HCEC 1CT (cell line): ENCODE measurements at places on chromosomes 3 and 15.

DNA sequence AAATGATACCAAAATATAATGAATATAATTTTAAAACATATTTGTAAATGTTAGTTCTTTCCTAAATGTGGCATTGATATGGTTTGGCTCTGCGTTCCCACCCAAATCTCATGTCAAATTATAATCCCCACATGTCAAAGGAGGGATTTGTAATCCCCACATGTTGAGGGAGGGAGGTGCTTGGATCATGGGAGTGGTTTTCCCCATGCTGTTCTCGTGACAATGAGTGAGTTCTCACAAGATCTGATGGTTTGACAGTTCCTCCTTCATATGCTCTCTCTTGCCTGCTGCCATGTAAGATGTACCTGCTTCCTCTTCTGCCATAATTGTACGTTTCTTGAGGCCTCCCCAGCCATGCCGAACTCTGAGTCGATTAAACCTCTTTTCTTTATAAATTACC lies 12.0 kb downstream of the CGGBP1 start:
- DNase-seq, result no peak

GRCh38 chr3:149969110-149969939 lies 1.4 kb downstream of the PFN2 start:
- peak; percentile 86 for DNase-seq

DNA sequence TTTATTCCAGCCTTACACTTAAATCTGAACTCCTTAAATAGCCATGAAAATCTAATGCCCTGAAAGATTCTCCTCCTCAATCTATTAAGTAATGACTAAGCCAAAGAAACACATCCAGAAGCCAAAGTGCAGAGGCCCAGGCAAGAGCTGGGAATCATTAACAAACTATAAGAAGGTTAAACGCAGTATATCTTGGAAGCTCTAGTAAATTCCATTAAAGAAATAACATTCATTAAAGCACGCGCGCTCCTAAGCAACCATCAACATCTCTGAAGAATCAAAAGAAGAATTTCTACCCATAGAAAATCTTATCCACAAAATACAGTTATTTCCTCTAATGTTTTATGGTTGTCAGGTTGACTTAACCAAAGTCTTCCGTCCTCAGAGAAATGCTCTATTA lies 29.5 kb downstream of the MB21D2 start:
- DNase-seq, result no peak

- no peak for DNase-seq
Observed at GRCh38 chr15:76871930-76872329, 33.2 kb downstream of the SCAPER start.

DNA sequence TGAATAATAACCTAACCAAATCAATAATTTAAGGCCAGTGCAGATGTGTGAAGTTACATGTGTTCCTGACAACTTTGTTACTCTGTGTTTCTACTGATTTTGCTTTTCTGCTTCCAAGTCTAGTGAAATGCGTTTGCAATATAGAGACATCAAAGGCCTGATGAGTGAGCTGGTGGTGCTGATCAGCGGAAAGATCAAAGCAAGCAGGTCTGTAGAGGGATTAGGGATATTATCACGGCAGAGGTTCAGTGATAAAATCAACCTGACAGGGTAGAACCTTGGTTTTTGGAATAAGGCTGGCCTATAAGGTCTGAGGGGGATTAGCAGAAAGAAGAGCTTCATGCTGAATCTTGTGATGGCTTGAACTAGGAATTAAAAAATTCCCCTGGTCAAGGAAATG lies 111.7 kb downstream of the EDEM1 start:
- no peak for DNase-seq

- no peak for DNase-seq
Observed at GRCh38 chr3:4999531-5000184, 20.4 kb downstream of the BHLHE40 start.

- DNase-seq, result no peak
Observed at GRCh38 chr3:56282341-56282740, 185.9 kb downstream of the ERC2 start.

DNA sequence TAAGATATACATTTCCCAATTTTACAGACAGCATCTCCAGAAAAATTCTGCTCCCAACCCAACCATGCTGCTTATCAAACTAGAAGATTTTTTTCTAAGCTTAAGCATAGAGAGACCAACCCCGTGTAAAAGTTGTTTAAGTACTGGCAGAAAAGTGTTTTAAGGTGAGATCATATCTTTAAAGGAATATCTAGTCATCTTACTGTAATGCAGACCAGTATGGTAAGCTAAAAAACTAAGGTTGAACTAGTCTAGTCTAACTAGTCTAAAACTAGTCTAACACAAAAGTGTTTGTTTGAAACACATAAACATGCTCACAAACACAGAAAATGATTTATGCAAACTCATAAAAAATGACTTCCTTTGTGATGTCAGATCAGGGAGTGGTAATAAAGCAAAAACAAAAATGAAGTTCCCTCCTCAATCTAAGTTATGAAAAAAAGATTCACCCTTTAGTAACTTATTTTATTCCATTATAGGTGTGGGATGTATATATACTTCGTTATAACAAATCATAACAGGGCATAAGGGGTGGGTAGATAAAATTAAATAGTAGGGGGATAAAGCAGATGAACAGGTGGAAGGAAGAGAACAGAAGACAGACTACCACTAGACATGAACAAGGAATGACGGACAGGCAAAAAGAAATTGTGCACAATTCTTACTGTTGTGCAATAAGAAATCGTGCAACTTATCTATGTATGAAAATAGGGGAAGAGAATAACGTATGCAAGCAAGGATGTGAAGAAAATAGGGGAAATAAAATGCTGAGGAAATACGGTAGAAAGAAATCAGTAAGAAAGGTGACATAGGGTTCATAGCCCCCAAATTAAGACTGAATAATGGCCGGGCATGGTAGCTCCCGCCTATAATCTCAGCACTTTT lies 10.0 kb downstream of the MYO5A start:
- peak; percentile 12 for DNase-seq

DNA sequence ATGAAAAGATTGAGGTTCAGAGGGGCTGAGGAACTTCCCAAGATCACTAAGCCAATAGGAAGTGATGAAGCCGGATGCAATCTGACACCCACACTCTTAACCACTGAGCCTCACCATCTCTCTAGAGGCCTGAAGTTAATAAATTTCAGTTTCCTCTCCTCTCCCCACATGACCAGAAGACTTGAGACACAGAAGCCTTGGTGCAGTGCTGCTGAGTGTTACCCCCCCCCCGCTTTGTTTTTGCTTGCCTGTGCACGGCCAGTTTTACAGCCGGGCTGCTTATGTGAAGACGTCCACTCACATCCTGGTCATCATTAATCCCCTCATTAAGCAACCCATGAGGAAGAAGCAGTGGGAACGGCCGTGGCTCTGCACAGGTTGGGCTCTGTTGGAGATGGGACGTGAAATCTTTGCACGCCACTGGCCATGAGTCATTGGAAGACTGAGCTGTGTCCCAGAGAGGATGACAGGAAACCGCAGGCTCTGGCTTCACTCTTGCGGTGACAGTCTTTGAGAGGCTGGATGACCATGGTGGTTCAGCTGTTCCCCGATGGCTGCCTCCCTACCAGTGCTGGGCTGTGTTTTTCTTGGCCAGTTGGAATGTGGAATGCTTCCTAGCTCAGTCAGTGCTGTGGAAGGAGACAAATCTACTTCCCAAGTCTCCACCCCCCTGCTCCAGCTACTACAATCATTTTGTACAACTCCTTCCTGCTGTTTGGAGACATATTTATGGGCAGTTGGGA lies 232.6 kb upstream of the LRTM1 start:
- DNase-seq, result peak; percentile 100

DNA sequence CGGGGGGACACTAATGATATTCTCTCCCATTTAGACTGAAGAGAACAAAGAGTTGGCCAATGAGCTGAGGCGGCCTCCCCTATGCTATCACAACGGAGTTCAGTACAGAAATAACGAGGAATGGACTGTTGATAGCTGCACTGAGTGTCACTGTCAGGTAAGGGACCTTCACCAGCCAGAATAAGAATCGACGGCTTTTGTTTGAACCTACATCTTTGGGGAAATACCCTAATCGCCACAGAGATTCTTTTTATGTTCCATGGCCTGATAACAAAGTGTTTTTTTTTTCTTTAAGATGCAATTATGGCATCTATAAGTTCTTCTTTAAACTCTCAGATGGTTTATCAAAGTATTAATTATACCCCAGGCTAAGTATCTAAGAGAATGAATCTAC lies 3.4 kb downstream of the THBS1 start:
- DNase-seq, result no peak

DNA sequence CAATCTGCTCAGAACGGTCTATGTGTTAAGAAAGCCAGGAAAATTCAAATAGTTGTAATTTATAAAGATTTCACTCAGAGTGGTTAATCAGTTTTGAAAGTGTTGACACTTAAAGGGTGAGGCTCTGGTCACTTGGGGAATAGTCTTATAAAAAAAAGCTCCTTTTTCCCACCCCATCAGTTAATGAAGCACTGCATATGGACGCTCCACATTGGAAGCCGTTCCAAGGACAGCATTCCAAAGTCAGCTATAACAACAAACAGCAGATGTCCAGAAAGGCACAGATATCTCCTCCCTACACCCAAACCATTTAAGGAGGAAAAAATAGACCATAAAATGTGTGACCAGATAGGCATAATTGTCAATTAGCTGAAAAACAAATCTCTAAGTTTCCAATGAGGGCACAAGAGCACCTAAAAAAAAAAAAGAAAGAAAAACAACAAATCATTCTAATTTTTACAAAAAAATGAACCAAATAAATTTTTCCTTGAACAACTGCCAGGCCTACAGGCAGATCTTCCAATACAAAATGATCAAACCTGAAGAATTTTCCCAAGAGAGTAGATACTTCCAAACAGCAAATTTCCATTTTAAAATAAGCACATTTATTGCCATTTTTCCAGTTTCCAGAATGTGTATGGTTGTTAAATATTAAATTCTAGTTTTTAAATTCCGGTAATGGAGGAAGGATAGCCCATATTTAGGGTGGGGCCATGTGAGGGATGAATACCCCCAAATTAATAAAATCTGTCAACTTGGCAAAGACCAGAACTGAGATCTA lies 198.3 kb downstream of the ERC2 start:
- DNase-seq, result no peak

DNA sequence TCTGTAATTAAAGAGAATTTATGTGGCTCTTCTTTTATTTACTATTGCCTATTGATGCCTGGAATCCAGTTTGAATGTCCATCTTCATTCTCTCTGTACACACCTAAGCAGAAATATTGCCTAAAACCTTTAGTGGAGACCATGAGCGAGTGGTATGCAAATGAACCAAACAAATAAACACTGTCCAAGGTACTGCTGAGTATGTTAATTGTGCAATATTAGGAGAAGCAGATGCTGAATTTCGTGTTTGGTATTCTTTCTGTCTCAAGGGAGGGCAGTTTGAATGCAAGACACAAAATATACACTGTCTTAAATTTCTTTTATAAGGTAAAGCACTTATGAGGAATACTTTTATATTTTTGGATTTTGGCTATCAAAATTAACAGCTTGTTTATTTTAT lies 440.9 kb downstream of the RBMS3 start:
- DNase-seq, result no peak

DNA sequence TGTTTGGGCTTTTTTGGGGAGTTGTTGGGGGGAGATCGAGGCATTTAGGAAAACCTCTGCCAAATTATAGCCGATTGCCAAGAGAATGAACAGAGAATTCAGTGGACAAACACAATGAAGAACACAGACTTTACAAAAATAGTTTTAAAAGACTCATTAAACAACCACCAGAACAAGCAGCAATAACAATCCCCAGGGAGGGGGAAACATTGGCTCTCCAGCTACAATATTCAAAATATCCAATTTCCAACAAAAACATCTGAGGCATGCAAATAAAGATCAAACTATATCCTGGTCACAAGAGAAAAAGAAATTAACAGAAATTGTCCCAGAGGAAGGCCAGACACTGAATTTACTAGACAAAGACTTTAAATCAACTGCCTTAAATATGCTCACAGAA lies 24.5 kb upstream of the ANKRD28 start:
- no peak for DNase-seq

DNA sequence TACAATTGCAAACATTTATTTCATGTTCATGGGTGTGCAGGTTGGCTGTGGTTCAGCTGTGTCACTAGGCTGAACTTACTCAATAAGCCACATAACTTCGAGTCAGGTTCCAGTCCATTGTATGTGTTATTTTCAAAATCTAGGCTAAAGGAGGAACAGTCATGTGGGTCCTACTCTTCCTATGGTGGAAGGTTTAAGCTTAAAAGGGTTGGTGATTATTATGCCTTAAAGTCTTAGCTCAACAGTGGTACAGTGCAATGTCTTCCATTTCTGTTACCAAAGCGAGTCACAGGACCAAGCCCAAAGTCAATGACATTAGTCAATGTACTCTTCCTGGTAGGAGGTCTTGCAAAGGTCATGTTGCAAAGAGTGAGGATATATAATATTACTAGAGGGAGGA lies 78.2 kb downstream of the ATG7 start:
- peak; percentile 38 for DNase-seq

DNA sequence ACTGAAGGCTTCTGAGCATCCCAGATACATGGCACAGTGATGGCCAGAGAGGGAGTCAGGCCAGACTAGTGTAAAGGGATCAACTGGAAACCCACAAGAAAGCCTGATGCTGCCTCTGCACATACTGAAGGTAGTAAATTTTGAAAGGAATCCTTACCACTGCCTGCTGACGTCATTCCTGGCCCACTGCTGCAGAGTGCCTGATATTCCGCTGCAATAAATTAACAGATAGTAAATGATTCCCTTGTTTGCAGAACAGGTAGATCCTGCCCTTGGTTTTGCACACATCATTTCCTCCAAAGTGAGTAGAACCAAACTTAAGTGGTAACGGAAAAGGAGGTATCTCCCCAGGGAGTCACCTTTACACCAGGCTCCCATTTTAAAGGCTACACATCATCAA lies 146.7 kb downstream of the FBN1 start:
- no peak for DNase-seq

DNA sequence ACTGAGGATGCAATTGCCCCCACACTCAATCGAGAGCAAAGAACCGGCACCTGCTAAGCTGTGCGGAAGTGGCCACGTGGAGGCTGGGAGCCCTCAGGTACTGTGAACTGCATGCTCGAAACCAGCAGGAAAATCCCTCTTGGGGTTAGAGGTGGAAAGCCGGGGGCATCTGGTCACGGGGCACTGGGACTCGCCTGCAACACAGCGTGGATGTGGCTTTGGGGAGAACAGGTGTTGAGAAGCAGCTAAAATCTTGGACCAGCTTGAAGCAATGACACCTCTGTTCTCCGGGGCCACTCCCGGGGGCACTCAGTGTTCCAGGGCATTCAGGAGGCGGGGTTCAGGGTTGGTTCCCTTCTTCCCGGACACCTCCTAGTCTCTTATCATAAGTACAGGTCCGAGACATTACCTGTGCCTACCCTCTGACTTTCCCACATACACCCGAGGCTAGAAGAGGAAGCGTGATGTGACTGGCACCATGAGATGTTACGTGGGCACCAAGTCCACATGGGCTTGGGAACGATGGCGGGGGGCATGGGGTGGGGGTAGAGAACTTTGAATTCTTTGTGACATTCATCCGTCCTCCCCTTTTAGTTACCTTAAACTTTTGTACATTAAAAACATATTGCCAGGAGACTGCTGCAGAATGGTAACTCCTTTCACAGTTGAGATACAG lies 172.0 kb downstream of the ADAMTS17 start:
- DNase-seq, result no peak
